ENCODE measurements at places on chromosomes 6 and 20.

DNA sequence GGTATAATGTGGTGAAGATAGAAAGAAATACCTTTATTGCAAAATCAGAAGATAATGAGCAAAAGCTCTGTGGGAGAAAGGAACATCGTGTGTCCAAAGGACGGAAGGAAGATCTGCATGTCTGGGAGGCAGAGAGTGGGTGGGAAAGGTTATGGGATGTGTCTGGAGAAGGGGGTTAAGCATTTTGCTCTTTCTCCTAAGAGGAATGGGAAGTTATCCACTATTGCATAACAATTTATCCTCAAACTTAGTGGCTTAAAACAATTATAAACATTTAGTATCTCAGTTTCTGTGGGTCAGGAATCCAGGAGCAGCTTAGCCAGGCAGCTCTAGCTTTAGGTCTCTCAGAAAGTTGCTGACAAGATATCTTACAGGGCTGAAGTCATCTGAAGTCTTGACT is 229.1 kb upstream of the CITED2 start:
- no peak for DNase-seq

DNA sequence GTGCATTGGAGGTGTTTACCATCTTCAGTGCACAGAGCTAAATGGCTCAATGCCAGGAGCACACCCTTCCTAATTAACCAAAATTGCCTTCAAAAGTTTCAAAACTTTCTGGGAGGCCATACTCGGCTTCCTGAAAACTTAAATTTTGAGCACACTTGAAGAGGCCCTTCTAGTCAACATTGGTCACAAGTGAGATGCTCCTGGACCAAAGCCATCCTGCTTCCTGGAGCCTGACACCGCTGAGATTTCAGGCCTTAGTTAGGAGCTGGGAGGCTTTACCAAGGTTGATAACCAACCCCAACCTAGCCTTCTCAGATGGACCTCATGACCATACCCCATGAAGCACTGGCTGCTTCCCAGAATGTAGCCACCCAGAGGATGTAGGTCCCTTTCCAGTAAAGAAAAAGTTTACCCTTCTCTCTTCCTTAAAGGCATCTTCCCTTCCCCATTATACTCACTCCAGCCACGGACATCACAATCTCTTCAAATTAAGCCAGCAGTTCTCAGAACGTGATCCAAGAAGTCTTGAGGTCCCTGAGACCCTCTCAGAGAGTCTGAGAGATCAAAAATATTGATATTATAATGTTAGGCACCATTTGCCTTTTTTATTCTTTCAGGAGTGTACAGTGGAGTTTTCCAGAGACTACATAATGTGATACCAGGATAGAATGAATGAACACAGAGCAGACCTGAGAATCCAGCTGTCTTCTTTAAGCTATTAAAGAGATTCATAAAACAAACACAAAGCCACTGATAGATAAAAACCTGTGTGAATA is 32.8 kb upstream of the SPTLC3 start:
- DNase-seq, result no peak

DNA sequence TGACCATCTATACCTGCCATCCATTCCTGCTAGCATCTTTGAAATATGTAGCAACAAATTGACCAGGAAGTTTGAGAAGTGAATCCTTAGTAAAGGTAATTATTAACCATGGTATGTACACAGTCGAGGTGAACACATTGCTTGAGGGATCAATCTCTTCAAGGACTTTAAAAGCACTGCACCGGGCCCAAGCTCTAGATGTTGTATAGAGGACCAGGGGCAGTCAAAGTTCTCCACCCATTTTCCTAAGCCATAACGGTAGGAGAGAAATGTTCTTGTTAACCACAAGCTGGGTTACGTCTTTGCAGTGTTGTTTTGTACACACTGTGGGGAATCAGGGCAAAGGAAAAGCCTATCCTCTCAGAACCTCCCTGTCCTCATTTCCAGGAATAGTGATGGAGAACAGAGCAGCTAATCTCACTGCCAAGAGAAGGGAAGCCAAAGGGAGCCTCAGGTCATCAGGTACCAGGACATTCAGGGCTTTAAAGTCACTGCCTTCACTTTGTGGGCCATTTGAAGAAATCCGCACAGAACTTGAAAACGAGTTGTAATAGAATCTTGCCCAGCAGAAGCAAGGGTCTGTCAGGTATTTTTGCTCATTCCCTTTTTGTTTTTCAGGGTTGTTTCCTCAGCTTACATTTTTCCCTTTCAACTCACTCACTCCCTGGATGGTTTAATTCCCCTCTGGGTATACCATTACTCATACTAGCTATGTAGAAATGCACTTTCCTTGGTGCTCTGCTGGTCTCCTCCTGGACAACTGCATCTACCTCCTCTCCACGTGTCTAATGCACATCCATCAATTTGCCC is 5.3 kb upstream of the PM20D2 start:
- DNase-seq, result no peak

GRCh38 chr20:40457404-40457803 is 231.6 kb downstream of the MAFB start:
- DNase-seq, result no peak

- DNase-seq, result no peak
These were observed 4.5 kb upstream of the DDR1 start for GRCh38 chr6:30879684-30880427.

DNA sequence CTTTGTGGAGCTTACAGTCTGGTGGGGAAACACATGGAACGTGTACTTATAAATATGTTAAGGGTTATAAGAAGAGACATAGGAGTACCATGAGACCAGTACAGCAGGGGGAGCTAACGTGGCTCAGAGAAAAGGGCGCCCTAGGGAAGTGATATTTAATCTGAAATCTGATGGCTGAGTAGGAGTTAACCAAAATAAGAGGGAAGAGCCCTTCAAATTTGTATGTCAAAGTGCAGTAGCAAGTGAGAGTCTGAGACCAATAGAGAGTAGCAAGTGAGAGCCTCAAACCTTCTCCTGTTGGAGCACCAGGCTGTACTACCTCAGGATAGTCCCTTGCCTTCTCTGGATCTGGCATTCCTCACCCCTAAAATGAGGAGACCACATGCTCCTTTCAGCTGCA is 6.1 kb upstream of the PKIG start:
- no peak for DNase-seq

DNA sequence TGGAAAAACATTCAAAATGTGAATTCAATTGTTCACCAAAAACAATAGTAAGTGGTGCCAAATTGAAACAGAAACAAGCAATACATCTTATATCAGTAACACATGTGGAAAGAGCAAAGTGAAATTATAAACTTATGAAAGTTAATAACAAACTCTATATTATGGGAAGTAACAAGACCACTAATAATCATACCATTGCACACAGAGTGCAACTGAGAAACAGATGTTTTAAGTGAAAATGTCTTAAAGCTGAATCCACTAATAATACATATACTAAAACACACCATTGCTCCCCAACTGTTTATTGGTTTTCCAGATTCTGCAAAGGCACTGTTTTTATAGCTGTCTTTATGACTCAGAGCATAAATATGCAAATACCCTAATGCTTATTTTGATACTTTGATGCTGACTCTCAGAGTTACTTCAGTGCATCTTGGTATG is 292.3 kb downstream of the RFPL4B start:
- no peak for DNase-seq
